ENCODE measurements at places on chromosomes 16 and 17. TPM values are rescaled to one million over a fixed set of nuclear protein-coding genes. Genes with fewer than 3 reads are reported as not detected.

Gene SEZ6L2
- polyA plus RNA-seq: 1.2 TPM

Gene PRSS8
- not detected for polyA plus RNA-seq

Gene TBX4
- polyA plus RNA-seq: 93.9 TPM

Gene AHSP
- not detected for polyA plus RNA-seq

Gene P2RX5
- polyA plus RNA-seq: 0.79 TPM

Gene SCN4A
- polyA plus RNA-seq: not detected

Gene CNGB1
- not detected for polyA plus RNA-seq

DNA sequence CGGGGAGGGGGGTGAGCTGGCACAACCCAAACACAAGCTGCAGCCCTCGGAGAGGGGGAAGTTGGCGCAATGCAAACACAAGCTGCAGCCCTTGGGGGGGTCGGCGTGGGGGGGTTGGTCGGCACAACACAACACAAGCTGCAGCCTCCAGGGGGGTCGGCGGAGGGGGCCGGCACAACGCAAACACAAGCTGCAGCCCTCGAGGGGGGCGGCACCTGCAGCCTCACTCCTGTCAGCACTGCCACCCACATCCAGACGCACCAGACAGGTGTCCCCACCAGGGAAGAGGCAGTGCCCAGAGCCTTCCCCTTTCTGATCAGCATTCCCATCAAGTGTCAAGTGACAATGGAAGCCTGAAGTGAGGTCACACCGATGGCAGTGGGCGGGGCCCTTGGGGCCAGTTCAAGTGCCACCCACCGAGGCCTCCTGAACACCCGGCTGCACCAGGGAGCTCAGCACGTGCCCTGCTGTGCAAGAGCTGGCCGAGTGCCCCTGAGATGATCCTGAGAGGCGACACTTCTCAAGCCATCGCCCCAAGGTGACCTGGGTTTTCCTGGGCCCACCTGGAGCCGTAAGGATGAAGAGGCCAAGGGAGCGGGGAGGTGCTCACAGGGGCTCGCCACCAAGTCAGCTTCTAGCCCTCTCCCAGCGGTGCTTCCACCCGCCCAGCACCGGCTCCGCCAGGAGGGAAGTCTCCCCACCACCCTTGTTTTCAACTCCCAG lies 59.3 kb downstream of the KLHDC4 start:
- DNase-seq: no peak

- DNase-seq: no peak
These were observed 2.5 kb downstream of the SLC47A2 start for GRCh38 chr17:19713901-19714361.

GRCh38 chr17:75535119-75535537 lies 9.6 kb downstream of the LLGL2 start:
- DNase-seq: no peak

- no peak for DNase-seq
These were observed 60.2 kb downstream of the SDK2 start for GRCh38 chr17:73584049-73584448.

DNA sequence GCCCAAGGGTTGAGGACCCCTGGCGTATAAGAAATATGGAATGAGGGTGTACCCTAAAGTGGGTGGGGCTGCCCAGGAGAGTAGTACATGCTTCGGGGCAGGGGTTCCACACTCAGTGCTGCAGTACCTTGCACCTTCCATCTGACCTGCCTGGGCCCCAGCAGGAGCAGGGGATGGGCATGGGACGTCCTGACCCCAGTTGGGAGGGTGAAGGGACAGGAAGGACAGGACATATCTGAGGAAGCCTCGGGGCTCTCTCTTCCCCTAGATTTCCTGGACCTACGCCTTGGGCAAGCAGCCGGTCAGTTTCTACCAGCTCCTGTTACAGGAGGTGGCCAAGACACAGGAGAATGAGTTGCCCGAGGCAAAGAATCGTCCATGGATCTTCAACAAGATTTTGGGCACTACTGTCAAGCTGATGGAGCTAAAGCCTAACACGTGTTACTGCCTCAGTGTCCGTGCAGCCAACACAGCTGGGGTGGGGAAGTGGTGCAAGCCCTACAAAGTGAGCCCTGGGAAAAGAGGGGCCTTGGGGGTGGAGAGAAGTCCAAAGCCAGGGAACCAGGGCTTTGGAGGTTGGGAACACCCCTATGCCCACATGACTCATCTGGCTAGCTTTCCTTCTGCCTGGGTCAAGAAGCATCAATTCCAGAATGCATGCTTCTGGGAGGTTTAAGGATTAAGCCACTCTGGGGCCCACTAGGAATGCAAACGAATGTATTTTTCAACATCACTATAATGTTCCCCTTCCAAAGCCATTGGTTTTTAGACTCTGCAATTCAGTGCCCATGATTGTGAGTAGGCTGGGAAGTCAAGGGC lies 7.9 kb downstream of the FNDC8 start:
- peak; percentile 70 for DNase-seq

GRCh38 chr17:4199818-4200402 lies 56.9 kb downstream of the CYB5D2 start:
- DNase-seq: peak; percentile 51

- DNase-seq: peak; percentile 64
These were observed 179.3 kb upstream of the CIBAR2 start for GRCh38 chr16:85291302-85292148.

DNA sequence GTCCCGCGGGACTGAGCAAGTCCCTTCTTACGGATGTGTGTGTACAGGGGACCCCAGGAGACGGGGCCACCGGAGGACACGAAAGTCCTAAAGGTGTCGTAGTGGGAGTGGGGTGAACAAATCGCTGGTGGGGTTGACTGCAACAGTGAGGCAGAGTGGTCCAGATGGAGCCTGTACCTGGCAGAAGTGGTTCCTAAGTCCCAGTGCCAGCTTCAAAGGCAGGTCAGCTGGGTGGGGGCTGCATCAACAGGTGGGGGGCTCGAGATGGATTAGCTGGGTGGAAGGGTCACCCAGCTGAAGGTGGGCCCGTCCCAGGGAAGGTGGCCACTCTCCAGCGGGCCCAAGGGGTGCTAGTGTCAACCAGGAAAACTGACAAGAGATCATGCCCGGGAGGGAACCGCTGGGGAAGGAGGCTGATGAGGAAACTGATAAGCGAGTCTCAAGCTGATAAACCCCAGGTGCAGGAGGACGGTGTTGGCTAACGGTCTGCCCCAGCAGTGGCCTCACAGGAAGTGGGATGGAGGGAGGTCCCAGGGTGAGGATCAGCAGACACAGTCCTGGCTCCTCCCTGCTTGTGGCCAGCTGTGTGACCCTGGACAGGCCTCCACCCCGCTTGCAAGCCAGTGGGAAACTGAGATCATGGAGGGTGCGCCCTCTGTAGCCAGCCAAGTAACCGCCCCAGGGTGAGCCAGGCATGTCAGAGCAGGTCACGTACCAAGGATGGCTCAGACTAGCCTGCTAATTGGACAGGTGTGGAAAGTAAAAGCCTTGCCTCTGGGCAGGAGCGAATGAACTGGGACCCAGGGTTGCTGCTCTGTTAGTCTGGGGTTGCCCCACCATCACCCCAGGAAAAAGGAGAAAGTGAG lies 1.0 kb downstream of the ORAI3 start:
- peak; percentile 94 for DNase-seq

DNA sequence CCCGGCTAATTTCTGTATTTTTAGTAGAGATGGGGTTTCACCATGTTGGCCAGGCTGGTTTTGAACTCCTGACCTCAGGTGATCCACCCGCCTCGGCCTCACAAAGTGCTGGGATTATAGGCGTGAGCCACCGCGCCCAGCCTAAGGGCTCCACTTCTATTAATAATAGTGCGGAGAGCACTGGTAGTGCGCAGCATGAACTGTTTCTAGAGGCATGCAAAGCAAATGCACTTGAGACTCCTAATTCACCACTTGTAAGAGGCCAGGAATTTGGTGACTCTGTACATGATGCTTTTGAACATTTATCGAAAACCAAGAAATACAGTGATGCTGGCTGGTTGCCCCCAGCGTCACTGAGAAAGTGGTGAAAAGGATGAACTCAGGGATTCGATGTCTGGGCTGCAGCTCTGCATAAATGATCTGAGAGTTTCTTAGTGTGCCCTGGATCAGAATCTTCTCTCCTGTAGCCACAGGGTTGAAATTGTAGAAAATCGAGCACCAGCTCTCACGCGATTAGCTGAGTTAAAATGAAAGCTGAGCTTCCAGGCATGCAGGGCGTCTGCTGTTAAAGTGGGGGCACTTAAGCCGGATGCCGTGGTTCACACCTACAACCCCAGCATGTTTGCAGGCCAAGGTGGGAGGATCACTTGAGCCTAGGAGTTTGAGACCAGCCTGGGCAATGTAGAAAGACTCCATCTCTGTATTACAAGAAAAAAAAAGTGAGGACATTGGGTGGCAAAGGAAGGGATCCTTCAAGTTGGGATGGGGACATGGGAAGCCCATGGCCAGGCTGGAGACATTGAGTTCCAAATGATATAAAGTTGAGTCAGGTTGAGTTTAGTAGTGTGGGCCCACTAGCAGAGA lies 4.8 kb downstream of the RNF213 start:
- peak; percentile 50 for DNase-seq

- no peak for DNase-seq
These were observed 19.3 kb upstream of the MNT start for GRCh38 chr17:2420176-2420575.

DNA sequence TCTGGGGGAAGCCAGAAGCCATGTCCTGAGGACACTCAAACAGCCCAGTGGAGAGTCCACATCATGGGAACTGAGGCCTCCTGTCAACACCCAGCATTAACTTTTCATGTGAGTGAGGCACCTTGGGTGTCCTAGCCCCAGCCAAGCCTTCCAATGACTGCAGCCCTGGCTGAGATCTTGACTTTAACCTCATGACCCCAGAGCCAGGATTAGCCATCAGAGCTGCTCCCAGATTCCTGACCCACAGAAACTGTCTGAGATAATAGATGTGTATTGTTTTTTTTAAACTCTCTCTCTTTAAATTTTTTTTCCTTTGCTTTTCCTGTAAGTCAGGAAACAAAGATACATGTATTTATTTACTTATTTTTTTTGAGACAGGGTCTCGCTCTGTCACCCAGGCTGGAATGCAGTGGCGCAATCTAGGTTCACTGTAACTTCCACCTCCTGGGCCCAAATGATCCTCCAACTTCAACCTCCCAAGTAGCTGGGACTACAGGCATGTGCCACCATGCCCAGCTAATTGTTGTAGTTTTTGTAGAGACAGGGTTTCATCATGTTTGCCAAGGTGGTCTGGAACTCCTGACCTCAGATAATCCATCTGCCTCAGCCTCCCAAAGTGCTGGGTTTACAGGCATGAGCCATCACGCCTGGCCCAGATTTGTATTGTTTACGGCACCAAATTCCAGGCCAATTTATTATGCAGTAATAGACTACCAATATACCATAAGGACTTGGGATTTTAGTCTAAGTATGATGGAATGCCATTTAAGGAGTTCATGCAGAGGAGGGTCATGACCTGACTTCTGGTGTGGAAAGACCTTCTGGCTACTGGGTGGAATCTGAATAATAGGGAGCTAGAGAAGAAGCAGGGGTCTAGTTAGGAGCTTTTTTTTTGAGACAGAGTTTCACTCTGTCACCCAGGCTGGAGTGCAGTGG lies 14.0 kb upstream of the TMEM94 start:
- no peak for DNase-seq

DNA sequence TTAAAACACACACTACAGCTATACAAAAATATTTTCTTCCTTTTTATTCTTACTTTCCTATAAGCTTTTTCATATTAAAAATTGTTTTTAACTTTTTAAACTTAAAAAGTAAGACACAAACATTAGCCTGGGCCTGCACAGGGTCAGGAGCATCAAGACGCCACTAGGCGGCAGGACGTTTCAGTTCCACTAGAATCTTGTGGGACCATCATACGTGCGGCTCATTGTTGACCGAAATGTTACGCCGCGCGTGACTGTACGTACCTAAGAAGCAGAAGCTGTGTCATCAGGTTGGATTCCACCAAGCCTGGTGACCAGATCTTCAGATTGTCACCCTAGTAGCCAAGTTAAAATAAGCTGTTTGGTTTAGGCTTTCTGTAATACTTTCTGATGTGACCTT lies 47.1 kb downstream of the USP10 start:
- DNase-seq: no peak

DNA sequence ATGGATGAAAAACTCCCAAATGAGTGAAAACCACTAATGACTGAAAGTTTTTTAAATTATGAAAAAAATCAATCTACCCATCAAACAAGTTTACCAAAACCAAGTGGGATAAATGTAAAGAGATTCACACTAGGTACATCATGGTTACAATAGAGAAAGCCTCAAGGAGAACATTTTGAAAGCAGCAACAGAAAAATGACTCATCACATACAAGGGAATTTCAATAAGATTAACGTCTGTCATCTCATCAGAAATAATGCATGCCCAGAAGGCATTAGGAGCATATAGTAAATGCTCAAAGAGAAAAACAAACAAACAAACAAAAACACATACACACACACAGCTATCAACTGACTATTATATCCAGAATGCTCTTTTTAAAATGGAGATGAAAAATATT lies 261.8 kb upstream of the KIF2B start:
- DNase-seq: no peak

- no peak for DNase-seq
These were observed 582.3 kb downstream of the WWOX start for GRCh38 chr16:78681743-78682142.

DNA sequence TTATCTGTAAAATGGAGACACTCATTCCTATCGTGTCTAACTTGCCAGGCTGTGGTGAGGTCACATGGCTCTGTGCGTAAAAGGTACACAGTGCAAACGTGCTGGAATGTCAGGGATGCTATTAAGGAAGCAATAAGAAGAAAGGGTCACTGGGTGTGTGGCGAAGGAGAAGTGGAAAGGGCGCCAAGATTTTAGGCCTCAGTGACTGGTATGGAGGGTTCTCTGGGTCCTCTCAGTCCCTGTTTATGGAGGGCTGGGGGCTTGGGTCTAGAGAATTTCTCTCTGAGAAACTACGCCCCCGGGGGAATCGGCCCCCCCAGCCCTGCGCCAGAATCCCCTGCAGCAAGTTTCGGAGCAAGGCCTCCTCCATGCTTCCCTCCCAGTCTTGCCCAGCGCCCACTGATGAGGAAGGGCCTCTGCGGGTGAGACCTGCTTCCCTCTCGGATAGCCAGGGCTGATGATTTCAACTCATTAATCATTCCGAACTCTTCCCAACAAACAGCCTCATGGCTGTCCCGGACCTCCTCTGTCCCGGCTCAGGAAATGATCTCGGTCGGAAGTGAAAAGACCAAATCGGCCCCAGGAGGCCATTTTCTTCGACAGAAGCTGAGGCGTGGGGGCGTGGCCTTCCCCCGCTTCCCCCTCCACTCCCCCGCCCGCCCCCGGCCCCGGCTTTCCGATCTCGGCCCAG lies 1.2 kb upstream of the HEXIM1 start:
- DNase-seq: peak; percentile 95

DNA sequence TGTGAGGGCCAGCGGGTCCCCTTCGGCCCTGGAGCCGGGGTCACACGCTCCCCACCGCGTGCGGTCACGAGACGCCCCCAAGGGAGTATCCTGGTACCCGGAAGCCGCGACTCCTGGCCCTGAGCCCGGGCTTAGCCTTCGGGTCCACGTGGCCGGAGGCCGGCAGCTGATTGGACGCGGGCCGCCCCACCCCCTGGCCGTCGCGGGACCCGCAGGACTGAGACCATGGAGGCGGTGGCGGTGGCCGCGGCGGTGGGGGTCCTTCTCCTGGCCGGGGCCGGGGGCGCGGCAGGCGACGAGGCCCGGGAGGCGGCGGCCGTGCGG lies at the start of gene NAGLU:
Gene NAGLU (plus strand): TSS at position 194 of the 324 bp plus-strand sequence. CDS start 32 bp downstream, at position 226.
- DNase-seq: peak; percentile 76

- DNase-seq: peak; percentile 27
These were observed 10.0 kb upstream of the CFDP1 start for GRCh38 chr16:75443298-75443697.

- DNase-seq: peak; percentile 1
These were observed 41.3 kb upstream of the ACSF3 start for GRCh38 chr16:89052191-89052889.

GRCh38 chr16:11806721-11807120 lies 9.7 kb upstream of the ZC3H7A start:
- DNase-seq: peak; percentile 86

Data from fibroblast of lung (primary cell).